Subcutaneous preadipocyte (primary cell): ENCODE measurements at places on chromosomes 1 and 21. TPM values are rescaled to one million over a fixed set of nuclear protein-coding genes. Genes with fewer than 3 reads are reported as not detected.

RAB3B gene
- total RNA-seq: 0.73 and 4.1 TPM in 2 replicates

CD5L gene
- not detected in 2 replicates for total RNA-seq

GCSAML gene
- total RNA-seq: not detected in 2 replicates

IL22RA1 gene
- 0.37 TPM in 1 of 2 replicates, not detected in the other for total RNA-seq

CELA3A gene
- not detected in 2 replicates for total RNA-seq

POLR3GL gene
- total RNA-seq: 10.0 and 12.1 TPM in 2 replicates

IFFO2 gene
- 4.7 and 5.1 TPM in 2 replicates for total RNA-seq

AKR7A3 gene
- total RNA-seq: 0.73 and 1.4 TPM in 2 replicates

FAM43B gene
- total RNA-seq: under 0.01 TPM in 1 of 2 replicates, not detected in the other

ACTL8 gene
- total RNA-seq: 0.20 and 0.37 TPM in 2 replicates

SPATA21 gene
- total RNA-seq: not detected in 2 replicates

HES4 gene
- total RNA-seq: not detected in 2 replicates

HPDL gene
- total RNA-seq: 3.7 and 4.7 TPM in 2 replicates

PROK1 gene
- total RNA-seq: not detected in 2 replicates

ZSCAN20 gene
- 7.7 and 8.8 TPM in 2 replicates for total RNA-seq

RGS16 gene
- total RNA-seq: 0.20 and 0.37 TPM in 2 replicates

ESRRG gene
- total RNA-seq: not detected in 2 replicates

ADAMTS4 gene
- total RNA-seq: 1.8 and 2.9 TPM in 2 replicates

NCAM2 gene
- total RNA-seq: 0.39 and 1.1 TPM in 2 replicates

ARHGEF11 gene
- 24.6 and 34.8 TPM in 2 replicates for total RNA-seq

ANKRD45 gene
- not detected in 2 replicates for total RNA-seq

FYB2 gene
- total RNA-seq: not detected in 2 replicates

HCRTR1 gene
- not detected in 2 replicates for total RNA-seq

PODN gene
- total RNA-seq: 0.78 and 5.1 TPM in 2 replicates

EPHA10 gene
- total RNA-seq: not detected in 2 replicates

SLC26A9 gene
- total RNA-seq: under 0.01 TPM in 1 of 2 replicates, not detected in the other

PDPN gene
- 0.59 and 3.7 TPM in 2 replicates for total RNA-seq

USH2A gene
- total RNA-seq: under 0.01 TPM in 1 of 2 replicates, not detected in the other

ZNF683 gene
- total RNA-seq: not detected in 2 replicates

C2CD4D gene
- not detected in 2 replicates for total RNA-seq

TP53BP2 gene
- 14.3 and 28.3 TPM in 2 replicates for total RNA-seq

PRAMEF8 gene
- not detected in 2 replicates for total RNA-seq

PLEKHO1 gene
- total RNA-seq: 33.2 and 40.8 TPM in 2 replicates

TAF5L gene
- 13.2 and 22.3 TPM in 2 replicates for total RNA-seq

DISC1 gene
- total RNA-seq: 2.6 and 5.1 TPM in 2 replicates

CAMSAP2 gene
- 23.9 and 37.3 TPM in 2 replicates for total RNA-seq

MRAP gene
- total RNA-seq: not detected in 2 replicates

PGLYRP4 gene
- not detected in 2 replicates for total RNA-seq

IGSF9 gene
- total RNA-seq: not detected in 2 replicates

FCRL6 gene
- not detected in 2 replicates for total RNA-seq
